ENCODE measurements at places on chromosomes 12 and 14.

- DNase-seq = no peak
Measured at GRCh38 chr12:66555113-66555512, 123.8 kb downstream of the GRIP1 start.

- no peak for DNase-seq
Measured at GRCh38 chr12:125882141-125882540, 816.9 kb downstream of the AACS start.

GRCh38 chr12:115811045-115811444 is 466.4 kb downstream of the MED13L start:
- DNase-seq = no peak

DNA sequence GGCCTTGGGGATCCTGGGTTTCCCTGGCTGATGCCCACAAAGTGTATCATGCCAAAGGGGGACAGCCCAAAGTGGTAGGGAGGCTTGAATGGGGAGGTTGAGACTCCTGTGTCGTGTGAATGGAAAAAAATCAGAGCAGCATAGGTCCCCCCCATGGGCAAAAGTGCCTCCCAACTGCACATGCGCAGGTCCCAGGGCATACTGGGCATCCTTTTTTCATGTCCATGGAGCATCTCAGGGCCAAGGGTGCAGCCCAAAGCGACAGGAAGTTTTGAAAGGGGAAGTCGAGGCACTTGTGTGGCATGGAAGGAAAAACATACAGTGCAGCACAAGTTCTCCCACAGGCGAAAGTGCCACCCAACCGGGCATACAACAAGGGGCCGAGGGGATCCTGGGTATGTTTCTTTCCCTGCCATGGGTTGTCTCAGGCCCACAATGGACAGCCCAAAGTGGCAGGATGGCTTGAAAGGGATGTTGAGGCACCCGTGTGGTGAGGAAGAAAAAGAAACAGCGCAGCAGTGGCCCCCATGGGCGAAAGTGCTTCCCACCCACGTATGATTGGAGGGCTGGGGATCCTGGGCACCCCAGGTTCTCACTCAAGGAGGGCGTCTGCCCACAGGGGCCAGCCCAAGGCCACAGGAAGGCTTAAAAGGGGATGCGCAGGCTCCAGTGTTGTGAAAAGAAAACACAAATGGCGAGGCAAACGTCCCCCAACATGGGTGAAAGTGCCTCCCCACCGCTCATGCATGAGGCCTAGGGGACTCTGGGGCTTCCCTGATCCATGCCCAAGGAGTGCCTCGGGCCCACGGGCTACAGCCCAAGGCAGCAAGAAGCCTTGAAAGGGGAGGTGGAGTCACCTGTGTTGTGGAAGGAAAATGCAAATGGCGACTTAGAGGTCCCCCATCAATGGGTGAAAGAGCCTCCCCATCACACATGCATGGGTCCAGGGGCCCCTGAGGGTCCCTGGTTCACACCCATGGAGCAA is 573.7 kb downstream of the ALG10 start:
- no peak for DNase-seq

- no peak for DNase-seq
Measured at GRCh38 chr12:116346741-116347140, 69.2 kb upstream of the MED13L start.

GRCh38 chr12:124592050-124592449 is 24.6 kb upstream of the NCOR2 start:
- no peak for DNase-seq

GRCh38 chr12:88945051-88945732 is 364.9 kb upstream of the KITLG start:
- DNase-seq = no peak

GRCh38 chr14:81302638-81303037 is 81.9 kb upstream of the GTF2A1 start:
- DNase-seq = no peak

GRCh38 chr14:33979613-33980276 is 28.9 kb upstream of the EGLN3 start:
- DNase-seq = no peak
